CD4-positive, alpha-beta T cell treated with Interleukin-4 for 1 hour (primary cell): ENCODE measurements at places on chromosomes 7 and 10.

DNA sequence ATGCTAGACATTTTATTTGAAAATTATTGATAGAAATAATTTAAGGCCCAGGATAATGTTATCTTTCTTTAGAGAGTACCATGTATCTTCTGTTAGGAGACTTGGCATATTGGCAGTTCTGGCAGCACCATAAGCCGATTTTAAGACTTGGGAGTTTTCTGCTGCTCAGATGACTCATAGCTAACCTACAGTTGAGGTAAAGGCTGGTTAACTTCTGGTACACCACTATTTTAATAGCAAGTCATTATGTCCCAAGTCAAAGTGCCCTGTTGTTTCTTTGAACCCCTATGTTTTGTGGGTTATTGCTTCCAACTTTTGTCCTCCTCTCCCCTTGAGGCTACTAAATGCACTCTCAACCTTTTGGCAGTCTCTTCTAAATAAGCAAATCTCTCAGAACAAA is 25.2 kb downstream of the ATRNL1 start:
- DNase-seq: no peak

DNA sequence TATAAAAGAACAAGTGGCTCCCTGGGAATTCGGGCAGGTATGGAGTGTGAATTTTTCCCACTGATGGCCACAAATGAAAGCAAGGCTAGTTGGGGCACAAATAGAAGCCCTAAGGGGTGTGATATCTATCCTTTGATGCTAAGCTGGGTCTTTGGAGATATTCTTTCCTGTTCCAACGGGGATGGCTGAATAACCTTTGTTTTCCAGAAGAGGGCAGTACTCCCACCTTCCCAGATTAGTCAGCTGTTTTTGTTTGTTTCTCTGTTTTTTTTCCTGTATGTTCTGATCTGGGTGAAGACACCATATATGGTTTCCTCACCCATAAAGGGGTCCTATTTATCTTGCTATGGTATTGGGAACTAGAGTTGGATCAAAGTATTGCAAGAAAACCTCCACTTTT is 947.7 kb upstream of the SORCS1 start:
- no peak for DNase-seq

DNA sequence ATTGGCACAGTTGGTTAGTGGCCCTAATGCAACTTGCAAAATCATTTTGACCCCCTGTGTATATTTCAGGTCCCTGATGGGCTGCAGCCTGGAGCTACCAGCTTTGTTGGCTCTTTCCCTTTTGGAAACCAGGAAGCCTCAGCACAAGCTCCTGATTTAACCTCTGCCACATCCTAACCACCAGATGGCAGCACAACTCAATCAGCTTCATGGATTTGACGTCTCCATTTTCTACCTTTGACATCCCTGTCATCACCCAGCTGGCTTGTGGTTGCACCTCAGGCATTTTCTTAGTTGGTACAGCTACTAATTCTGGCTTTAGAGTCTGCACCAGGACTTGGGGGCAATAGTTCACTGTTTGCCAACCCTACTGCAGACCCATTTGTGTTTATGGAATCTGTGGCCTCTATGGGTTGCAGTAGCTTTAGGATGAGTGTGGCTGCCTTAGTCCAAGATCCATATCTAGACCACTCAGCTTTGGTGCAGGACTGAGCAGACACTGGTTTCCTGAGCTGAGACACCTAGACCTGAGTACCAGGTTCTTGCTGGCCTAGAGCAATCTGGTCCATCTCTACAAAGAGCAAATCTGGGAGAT is 456.2 kb downstream of the REEP3 start:
- peak; percentile 1 for DNase-seq

GRCh38 chr7:18278316-18278715 is 217.2 kb upstream of the HDAC9 start:
- no peak for DNase-seq

DNA sequence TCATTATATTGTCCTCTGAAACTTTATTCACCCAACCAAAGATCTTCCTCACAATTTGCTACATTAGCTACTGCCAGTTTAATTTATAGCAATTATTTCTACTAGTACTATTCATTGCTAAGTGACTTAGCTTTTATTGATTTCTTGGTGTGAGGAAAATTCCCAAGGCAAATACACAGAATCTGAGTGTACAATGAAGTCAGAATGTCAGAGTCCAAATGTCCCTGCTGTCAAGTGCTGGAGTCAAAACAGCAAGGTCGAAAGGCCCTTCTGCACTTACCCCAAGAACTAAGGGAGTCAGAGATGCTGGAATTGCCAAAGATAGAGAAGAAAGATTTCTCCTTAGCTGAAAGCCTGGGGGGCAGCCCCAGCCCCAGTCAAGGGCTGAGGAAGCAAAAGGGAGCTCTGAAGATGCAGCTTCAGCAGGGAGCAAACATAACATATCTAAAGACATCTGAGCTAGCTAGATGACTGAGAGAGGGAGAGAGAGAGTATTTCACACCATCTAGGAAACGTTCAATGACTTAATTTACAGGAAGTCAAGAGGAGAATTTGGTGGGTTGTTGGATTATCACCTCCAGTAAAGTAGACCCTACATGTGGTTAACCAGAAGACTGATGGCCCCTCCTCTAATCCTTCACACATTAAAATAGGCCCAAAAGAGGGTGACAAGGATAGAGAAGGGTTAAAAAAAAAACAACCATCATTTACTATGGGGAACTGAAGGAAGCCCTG is 36.6 kb upstream of the SAMD8 start:
- DNase-seq: no peak

GRCh38 chr7:94067506-94067905 is 63.4 kb upstream of the BET1 start:
- DNase-seq: no peak
